ENCODE measurements at places on chromosomes 1 and 21.
A peak's percentile ranks its signal among the peaks of the same experiment; 100 is the strongest.

- no peak for DNase-seq
Measured at GRCh38 chr1:19034721-19035120, 78.2 kb upstream of the IFFO2 start.

- DNase-seq = no peak
Measured at GRCh38 chr1:84133479-84133878, 10.6 kb upstream of the PRKACB start.

- DNase-seq = no peak
Measured at GRCh38 chr1:10824821-10825540, 28.5 kb upstream of the CASZ1 start.

- DNase-seq = no peak
Measured at GRCh38 chr1:248622570-248623001, 12.3 kb downstream of the OR2T11 start.

DNA sequence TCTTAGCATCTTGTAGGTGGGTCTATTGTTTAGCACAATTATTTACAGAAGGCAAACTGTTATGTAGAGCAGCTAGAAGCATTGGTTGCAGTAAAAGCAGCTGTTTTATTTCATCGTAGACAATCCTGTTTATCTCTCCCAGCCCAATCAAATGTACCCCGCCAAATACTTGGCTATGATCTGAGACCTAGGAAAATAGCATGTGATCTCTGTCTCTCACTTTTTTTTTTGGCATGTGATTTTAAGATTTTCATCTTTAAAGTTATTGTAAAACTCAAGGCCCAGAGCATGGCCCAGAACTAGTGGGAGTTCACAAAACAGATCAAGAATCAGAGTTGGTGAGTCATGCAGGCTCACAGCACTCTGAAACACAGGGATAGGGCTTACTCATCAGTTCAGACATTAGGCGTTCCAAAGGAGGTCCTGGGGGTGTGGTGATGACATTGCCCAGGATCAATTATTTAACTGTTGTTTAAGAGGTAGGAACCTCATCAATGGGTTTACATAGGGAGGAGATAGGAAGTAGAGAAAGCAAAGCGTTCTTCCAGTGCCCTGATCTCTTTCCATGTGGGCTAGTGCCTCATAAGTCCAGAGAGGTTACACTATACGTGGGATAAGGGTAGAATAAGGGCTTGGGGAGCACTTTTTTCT lies 40.2 kb downstream of the TBX19 start:
- no peak for DNase-seq

DNA sequence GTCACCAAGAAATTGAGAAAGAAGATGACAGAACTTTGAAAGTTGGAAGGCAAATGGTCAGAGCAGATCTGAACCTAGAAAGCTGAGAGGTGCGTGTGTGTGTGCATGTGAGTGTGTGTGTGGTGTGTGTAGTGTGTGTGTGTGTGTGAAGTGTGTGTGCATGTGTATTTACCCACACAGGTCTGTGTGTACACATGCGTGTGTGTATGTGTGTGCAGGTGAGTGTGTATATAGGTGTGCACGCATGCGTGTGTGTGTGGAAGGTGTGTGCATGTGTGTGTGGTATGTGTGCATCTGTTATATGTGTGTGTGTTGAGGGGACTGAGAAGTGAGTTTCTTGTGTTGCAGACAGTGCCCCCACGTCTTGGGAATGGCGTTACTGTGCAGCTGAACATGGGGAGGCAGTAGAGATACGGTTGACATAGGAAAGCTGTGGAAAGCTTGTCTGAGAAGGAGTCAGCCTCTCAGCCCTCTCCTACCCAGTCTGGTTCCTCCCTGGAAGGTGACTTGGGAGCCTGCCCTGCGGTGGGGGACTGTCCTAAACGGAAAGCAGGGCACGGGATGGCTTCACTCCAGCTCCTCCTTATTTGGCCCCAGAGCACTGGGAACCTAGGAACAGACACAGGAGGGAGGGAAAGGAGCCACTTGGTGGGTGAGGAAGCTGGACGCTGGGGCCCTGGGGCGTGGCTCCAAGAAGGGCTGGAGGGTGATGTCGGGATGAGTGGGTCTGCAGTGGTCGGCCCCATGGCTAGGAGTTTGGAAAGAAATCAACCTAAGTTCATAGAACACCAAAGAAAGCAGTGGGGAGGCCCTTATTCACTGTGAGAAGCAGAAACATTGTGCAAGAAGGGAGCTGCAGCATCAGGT lies 97.2 kb downstream of the PCBP3 start:
- DNase-seq = no peak

DNA sequence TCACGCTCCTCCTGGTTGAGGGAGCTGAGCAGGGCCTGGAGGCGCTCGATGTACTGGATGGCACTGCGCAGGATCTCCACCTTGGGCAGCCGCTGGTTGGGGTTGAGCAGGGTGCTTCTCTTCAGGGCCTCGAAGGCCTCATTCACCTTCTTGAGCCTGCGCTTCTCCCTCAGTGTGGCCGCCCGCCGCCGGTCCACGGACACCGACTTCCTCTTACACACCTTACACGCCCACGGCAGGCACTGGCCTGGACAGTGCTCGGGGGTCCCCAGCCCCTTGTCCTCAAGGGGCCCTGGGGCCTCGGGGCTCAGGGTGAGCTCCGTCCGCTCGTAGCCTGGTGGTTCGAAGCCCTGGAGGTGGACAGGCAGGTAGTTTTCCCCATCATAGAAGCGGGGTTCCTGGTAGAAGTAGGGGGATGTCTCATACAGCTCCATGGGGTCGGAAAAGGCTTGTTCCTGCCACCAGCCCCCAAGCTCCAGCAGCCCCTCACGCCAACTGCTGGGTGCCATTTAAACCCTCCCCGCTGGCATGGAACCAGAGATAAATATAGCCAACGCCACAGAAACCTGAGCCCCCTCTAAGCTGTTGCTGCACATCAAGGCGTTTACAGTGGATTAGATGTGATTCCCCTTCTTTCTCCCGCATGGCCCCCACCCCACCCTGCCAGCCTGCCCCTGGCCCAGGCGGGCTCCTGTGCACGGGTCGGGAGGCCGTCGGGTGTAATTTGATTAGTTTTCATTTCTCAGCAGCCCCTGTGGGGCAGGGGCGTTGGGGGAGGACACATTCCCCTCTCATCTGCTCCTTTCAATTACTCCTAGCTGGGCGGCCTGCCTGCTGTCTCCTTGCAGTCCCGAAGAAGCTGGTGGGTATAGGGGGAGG lies at the start of gene MYOG:
Gene MYOG, minus strand, starts transcription at position 485 of the 879 bp plus-strand sequence. Its CDS starts 51 bp downstream, at position 434.
- DNase-seq = no peak

- no peak for DNase-seq
Measured at GRCh38 chr1:204075890-204076846, 3.3 kb downstream of the SOX13 start.

DNA sequence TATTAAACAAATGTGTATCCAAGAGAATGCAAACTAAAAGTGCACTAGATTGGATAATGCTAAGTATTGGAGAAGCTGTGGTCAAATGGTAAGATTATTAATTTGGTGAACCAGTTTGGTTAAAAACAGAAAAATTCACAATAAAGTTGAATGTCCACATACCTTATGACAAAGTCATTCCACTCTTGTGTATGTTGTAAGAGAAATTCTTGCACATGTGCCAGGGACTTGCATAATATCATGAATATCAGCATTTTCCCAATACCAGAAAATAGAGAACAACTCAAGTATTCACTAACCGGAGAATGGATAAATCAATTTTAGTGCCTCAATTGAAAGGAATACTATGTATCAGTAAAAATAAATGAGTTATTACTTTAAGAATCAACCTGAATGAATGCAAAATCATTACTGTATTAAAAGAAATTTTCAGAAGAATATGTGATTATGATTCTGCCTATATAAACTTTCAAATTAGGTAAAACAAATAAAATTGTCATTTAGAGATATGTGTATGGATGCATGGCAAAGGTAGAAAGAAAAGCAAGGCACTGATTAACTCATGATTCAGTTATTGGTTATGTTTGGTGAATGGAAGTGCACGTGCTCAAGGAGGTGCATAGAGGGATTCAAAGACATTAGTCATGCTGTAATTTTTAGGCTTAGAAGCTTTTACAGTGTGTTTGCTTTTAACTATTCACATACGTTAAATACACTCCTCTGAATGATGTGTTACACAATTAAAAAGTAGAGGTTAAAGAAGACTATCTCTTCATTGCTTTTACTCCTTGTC lies 217.4 kb upstream of the KCNK2 start:
- DNase-seq = no peak

DNA sequence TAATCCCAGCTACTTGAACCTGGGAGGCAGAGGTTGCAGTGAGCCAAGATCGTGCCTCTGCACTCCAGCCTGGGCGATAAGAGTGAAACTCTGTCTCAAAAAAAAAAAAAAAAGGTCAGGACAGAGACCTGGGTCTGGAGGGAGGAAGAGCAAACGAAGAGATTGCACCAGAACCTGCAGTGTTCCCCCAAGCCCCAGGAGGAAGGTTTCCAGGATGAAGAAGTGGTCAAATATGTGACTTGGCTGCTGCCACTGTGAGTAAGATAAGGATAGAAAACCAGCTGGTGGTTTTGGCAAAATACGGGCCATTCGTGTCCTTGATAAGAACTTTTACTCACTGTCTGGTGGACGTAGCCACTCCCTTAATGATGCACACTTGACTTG lies 42.2 kb downstream of the CLDN14 start:
- no peak for DNase-seq

DNA sequence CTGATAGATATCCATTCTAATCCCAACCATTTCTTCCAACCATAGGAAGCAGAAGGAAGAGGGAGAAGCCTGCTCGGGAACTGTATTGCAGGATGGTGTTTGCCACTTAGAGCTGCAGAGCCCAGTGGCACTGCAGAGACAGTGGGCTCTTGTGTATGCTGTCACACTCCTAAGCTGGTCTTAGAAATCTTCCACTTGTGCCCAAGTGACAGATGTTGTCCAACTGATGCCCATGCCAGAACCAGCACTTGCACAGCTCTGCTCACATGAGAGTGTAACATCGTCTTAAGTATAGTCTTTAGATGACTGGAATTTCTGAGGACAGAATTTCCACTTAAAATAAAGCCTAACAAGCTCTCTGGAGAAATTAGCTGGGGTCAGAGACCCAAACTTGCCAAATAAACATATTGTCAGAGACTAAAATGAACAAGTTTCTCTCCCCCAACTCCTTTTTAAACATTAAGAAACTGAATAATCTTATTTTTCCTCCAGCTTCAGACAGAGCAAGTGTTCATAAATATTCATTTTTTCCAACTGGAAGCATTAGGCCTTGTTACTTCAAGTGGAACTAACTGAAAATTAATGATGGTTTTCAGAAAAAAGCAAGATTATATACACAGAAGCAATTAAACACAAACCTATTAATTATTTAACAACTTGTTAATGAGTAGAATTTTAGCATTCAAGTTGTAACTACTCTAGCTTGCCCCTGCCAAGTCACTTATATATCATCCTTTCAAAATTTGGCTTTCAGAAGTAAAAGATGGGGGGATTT lies 577.3 kb downstream of the AJAP1 start:
- DNase-seq = no peak

- no peak for DNase-seq
Measured at GRCh38 chr1:4613606-4614370, 40.6 kb upstream of the AJAP1 start.

DNA sequence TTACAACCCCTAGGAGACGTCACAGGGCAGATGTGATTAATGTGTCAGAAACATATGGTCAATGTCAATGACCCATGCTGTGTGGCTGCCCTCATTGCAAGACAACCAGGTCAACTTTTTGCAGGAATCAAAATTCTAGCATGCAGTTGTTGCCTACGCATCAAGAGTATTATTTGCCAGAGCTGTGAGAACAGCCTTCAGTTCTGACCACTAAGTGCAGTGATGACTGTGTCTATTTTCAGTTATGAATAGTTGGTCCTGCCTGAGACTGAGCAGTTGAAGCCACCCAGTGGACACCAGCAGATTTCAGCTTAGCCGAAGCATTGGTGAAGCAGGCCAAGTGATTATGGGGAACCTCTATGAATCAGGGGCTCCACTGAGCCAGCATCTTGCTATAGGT lies 47.3 kb downstream of the LYPLAL1 start:
- DNase-seq = no peak

GRCh38 chr1:33348676-33349080 lies 27.8 kb upstream of the A3GALT2 start:
- peak; percentile 7 for DNase-seq

DNA sequence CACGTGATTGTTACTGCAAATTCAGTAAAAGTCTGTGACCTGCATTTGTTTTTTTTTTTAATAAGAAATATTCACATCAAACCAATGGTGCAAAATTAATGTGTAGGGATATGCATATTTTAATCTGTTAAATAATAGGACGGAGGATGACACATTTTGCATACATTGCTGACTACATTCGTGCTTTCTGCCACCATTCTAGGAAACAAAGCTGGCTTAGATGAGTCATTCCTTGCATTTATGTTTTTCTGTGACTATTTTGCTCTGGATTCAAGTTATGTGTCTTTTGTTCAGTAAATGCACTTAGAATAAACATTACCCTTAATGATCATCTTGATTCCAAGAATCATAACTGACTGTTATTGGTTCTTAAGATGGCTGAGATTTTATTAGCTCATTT lies 23.9 kb upstream of the CYYR1 start:
- no peak for DNase-seq

DNA sequence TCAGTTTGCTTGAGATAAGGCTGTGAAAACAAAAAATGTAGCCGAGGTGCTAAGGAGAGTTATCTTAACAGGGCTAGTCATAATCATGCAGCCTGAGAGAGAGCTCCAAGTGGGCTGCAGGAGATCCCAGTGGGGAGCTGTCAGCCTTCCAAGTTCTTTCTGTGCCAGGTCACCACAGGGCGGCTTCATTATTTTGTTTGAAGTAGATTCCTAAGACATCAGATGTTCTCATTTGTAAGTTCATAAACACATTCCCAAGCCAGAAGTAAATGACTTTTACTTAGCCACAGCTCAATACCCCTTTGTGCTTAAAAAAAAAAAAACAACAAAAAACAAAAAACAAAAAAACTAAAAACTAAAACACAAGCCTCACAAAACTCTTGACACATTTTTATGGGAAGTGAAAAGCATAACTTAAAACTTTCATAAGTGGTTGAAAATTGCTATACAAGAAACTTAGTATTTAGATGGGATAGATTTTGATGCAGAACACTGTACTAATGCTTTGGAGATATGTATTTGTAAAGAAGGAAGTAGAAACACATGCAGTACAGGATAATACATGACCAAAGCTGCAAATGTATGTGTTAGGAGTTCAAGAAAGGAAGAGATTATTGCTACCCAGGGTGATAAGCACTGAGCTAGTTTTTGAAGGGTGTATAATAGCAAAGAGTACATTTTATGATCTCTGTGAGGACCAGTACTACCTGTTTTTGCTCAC lies 8.6 kb downstream of the CDC14A start:
- no peak for DNase-seq

GRCh38 chr1:40594187-40594531 lies 62.7 kb downstream of the ZNF684 start:
- no peak for DNase-seq

DNA sequence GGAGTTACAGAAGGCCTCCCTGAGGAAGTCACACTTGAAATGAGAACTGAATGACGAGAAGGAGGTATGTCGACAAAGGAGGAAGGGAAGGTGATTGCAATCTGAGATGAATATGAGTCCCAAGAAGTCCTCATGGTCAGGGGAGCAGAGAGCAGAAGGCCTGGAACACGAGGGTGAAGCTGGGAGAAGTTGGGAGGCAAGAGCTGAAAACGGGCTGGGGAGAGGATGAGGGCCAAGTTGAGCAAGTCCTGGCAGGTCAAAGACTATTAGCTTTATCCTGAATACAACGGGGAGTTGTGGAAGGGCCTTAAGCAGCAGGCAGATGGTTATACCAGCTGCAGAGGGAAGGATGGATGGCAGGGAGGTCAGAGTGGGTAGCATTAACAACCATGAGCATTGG lies 89.5 kb downstream of the KCNJ15 start:
- no peak for DNase-seq

All from stimulated activated CD4-positive, alpha-beta T cell treated with anti-CD3 and anti-CD28 coated beads, Interleukin-1b, Interleukin-23, amount 100 ng/mL, for 1 hour (primary cell).